Stimulated activated CD8-positive, alpha-beta memory T cell treated with anti-CD3 and anti-CD28 coated beads, Interleukin-7, amount 100 ng/mL, for 4 hours (primary cell): ENCODE measurements at places on chromosomes 7 and 10.

GRCh38 chr7:1886361-1887064, 216.4 kb downstream of the ELFN1 start:
- DNase-seq, result no peak

DNA sequence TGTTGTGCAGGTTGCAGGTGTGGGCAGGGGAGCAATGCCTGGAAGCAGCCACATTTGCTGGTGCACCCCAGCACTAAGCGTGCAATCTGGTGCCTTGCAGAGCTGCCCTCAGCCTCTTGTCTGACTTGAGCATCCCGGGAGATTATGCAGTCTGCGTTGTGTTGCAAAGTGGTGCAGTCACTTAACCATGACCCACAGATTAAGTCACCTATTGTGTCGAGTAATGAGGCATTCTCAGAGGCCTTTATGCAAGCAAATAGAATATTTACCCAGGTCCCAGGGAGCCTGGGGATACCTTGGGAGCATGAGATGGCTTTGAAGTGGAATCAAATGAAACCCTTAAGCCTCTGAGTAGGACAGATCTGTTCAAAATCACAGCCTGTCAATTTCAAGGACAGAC, 529.0 kb downstream of the TYW1 start:
- DNase-seq, result no peak

DNA sequence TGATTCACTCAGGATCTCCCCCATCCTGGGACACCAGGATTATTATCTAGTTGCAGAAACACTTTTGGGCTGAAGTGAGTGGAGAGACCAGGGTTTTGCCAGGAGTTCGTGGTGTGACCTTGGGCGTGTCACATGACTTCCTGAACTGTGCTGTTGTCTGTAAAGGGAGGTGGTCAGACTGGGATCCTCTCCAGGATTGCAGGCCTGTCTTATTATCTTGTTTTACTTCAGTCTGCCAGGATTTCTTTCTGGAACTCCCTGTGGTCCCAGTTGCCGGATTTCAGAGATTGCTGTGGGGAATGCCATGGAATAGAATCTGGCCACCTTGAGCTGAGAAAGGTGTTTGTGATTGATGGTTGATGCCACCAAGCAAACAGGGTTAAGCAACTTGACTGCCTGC, 35.8 kb downstream of the CRCP start:
- no peak for DNase-seq

DNA sequence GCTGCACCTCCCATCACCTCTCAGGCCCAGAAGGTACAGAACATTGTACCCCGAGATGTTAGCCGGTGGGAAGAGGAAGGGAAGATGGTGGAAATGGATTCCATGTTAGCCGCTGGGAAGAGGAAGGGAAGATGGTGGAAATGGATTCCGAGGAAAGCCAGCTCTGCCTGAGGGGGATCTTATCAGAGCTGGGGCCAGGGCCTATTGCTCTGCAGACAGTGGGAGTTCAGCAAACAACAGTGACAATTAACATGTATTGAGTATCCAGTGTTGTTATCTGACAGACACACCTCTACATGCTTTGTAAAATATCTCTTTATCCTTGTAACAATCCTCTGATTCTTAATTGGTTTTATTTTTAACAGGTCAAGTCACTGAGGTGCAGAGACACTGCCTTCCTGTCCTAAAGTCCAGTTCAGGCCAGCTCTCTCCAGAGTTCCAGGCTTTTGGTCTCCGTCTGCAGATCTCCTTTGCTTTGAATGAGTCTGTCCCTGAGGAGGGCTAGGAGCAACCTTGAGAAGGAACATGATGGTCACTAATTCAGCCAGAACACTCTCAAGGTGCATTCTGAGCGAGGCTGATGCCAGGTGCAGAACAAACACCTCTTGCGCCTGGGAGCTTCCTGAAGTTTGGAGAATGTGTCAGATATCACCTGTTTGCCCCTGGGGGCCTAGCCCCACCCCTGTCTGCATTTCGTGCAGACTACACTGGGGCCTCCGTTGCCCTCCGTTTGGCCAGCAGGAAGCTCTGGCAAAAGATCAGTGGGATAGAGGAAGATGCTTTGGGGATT, 82.4 kb upstream of the PODXL start:
- no peak for DNase-seq

DNA sequence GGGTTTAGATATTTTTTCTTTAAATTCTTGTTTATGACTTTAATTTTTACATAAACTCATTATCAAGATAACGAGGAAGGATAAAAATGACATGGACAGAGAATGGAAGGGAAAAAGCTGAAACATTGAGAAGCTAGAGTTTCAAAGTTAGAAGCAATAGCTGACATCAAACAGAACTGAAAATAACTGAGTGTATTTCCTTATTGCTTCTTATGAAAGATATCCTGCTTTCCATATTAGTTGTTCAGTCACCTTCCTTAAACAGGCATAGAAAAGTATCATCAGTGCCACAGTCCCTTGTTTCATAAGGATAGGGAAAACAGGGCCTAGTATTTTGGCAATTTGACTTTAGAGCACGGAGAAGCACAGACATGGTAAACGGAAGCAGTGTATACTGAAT, 460.5 kb upstream of the GHITM start:
- no peak for DNase-seq
